NCI-H2081 (cell line): ENCODE measurements at places on chromosomes 16 and 17.

GRCh38 chr17:68909066-68909465, 46.1 kb downstream of the ABCA8 start:
- DNase-seq, result no peak

DNA sequence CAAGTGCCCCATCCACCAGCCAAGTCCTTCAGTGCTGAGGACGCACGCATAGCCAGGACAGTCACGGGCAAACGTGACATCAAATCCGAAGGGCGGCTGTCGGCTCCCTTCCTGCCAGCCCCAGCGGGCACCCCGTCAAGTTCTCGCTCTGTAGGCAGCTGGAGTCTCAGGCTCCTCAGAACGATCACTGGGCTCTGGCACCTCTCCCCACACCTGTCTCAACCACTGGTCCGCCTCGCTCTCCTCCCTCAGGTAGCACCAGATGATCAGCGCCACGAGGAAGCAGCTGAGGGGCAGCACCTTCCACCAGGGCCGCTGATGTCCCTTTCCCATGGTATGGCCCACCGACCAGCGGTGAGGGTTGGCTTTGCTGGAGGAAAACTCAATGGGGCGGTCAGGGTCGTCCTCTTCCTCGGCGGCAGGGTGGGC, 422 bp downstream of the UQCC4 start:
- DNase-seq, result no peak

DNA sequence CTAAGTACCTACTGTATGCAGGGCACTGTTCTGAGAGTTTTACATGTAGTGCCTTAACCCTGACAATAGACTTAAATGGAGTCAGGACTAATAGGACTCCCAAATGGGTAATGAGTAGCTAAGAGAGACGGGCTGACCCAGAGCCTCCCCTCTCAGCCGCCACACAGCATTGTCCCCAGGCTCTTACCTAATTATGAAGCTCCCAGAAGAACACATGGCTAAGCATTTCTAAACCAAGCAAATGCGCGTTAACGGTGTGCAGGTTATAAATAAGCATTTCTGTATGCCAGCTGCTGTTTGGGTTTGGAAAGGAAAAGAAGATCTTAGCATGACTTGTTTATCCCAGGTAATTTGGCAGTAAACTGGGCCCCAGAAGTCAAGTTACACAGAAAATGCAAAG, 14.3 kb downstream of the KATNIP start:
- DNase-seq, result no peak

- no peak for DNase-seq
These were observed 5.8 kb downstream of the CMTM3 start for GRCh38 chr16:66610111-66610820.

DNA sequence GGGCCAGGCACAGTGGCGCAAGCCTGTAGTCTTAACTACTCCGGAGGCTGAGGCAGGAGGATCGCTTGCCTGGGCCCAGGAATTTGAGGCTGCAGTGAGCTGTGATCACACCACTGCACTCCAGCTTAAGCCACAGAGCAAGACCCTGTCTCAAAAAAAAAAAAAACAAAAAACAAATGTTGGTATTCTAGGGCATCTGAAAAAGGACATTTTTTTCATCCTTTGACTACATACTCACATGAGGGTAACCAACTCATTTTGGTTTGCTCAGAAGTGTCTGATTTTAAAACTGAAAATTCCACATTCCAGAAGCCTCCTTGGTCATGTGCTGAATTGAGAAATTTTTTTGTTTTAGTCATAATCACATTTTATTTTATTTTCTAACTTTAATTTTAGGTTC, 12.7 kb upstream of the C16orf82 start:
- DNase-seq, result no peak

- no peak for DNase-seq
These were observed 29.9 kb downstream of the PEMT start for GRCh38 chr17:17561408-17562145.

GRCh38 chr17:43438626-43439025, 39.8 kb downstream of the ARL4D start:
- DNase-seq, result no peak

DNA sequence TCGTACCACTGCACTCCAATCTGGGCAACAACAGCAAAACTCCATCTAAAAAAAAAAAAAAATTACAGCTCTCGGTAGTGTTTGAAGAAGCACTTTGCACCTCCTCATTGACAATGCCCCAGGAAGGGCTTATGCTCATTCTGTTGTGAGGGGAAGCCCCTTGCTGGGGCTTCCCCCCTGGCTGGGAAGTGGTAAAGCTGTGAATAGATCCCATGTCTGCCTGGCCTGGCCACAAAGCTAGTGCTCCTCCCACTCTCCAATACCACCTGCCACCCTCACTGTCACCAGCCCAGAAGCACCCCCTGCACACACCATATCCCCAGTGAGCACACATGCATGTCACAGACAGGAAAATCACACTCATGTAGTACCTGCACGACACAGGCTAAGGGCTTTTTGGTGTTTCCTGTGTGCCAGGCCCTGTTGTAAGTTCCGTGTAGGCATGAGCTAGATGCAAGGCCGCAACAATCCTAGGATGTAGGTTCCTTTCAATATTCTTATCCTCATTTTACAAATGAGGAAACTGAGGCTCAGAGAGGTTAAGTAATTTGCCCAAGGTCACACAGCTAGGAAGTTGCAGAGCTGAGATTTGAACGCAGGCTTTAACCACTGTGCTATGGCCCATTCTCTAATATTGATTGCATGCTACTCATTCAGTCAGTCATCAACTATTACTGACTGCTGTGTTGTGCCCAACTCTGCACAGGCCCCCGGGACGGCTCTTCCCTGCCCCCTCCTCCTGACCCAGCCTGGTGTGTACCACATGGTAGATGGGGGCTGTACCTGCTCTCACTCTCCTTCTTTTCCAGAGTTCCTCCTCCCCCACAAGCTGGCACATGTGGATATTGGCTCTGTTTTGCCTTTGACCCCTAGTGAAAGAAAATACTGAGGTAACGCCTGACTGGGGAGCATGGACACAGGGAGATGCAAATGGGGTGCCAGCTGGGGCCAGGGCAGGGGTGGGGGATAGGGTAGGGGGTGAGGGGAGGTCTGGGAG, 11.9 kb upstream of the COL1A1 start:
- no peak for DNase-seq

DNA sequence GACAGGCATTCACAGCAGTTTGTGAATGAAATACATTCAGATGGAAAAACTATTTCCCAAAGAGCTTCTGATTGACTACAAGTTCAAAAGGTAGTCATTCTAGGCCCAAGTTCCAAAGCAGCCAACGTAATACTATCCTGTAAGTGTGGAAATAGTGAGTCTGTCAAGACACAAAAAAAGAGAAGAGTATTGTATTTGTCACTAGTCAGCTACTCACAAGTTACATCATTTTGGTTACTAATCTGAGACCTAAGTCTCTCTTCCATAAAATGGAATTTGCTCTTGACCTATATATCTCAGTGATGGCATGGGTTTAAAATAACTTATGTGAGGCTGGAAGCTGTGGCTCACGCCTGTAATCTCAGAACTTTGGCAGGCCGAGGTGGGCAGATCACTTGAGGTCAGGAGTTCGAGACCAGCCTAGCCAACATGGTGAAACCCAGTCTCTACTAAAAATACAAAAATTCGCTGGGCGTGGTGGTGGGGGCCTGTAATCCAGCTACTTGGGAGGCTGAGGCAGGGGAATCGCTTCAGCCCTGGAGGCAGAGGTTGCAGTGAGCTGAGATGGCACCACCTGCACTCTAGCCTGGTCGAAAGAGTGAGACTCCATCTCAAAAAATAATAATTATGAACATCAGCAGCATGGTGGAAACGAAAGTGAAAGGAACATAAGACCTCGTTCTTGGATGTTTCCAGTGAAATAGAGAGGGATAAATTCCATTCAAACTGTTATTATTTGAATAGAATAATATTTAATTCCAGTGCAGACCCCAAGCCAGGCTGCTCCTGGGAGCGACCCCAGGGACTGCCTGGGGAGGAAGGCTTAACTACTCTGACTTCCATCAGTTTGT, 2.9 kb downstream of the CMC2 start:
- no peak for DNase-seq

DNA sequence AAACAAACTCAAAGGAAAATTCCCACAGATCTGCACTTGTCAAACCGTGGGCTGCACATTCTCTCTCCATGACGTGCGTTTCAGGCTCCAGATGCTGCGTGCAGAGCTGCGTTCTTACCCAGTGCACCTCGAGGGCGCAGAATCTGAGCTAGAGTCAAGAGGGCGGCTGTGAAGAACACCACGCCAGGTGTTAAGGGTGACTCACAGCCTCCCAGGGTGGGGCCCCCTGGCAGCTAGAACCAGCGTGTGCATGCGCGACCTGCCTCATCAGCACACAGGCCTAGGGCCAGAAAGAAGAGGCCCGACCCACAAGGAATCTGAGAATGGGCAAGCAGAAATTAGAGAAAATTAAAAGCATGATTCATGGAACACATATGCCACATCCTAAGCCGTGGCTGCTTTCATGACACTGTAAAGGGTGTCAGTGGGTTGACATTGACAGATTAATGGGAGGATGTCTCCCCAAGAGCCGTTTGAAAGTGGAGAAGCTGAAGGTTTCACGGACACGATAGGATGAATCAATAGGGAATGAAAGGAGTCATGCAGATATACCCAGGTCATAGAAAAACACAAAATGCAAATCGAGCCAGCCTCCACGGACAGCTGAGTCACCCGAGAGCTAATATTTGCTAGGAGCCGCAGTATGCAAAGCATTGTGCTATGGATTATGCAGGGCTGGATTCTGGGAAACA, 29.0 kb downstream of the MARCHF10 start:
- DNase-seq, result peak; percentile 29

- DNase-seq, result no peak
These were observed 796.0 kb upstream of the CDH8 start for GRCh38 chr16:62832214-62832613.

GRCh38 chr17:29100296-29100695, 57.4 kb downstream of the PIPOX start:
- DNase-seq, result no peak

- no peak for DNase-seq
These were observed at the start of gene SLC16A3 for GRCh38 chr17:82228842-82229697. TSS of gene SLC16A3 (plus strand) at chr17:82229042. CDS start at chr17:82236009, 6,967 bp downstream.

DNA sequence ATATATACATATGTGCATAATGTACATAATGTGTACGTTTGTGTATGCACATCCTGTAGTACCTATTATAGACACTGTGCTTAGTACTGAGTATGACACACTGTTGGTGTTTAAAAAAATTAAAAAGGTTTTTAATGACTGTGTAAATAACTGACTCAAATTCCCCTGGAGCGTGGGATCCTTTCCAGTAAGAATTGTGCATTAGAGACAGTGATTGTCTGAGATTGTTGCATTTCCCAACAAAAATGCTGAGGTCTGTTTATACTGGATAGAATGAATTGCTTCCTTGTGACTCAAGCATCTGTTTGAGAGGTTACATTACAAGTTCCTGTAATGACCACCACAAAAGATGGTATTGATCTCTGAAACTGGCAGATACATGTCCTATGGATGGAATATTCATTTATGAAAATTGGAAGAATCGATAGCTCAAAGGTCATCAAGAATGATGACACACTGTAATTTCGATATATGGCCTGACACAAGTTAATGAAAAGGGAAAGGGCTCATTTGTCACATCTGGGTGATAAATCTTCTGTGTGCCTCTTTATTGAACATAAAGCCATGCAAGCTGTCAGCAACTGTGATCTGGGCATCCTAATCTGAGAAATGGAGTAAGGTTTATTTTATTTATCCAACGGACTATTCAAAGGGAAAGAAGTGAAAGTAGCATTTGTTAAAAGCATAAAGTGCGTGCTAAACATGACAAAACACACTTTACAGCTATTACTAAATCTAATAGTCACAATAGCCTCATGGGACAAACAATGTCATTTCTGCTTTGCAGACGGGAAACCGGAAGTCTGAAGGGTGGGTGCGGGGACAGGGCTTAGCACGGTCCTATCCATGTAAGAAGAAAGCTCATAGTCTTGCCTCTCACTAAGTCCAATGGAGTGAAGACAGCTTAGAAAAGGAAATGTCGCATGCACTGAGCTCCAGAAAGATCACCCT, 228.8 kb downstream of the CDH11 start:
- DNase-seq, result peak; percentile 11

DNA sequence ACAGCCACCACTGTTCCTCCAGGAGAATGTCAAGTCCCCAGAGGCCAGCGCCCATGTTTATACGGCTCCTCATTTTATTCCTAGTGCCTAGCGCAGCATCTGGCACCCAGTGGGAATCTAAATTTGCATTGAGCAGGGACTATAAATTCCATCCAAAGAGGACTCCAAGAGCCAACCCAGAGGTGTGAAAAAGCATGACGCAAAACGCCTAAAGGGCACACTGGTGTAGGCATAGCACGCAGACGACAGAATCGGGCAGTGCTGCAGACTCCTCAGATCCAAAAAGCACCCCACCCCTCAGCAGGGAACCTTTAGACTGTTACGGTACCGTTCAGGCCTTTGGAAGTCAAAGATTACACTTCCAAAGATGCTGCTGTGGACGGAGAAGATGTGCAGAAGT, 19.5 kb downstream of the TEKT5 start:
- no peak for DNase-seq

- no peak for DNase-seq
These were observed 11.0 kb upstream of the CCR7 start for GRCh38 chr17:40576113-40576740.

DNA sequence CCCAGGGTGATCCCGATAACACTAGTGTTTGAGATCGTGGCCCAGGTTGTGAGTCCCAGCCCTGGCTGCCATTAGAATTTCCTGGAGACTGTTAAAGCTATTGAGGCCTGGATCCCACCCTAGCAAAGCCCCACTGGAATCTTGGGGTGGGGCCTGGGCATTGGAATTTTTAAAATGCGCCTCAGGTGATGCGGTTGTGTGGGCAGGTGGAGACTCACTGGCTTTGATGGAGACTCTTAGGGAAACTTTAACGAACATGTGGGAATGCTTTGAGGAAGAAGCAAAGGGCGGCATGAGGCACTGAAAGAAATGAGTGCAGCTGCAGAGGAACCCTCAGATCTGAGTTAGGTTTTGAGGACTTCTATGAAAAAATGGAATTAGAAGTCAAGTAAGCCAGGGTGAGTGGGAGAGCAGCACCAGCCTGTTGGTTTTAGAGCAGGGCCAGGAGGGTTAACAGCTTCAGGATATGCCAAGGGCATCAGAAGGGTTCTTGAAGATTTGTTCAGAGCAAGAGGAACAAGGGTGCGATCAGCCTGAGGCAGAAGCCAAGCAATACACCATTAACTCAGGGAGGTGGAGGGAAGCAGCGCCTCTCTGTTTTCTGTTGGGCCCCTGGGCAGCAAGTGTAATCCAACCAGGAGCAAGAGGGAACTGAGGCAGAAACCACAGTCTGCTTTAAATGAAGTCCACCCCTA, 42.5 kb downstream of the KSR1 start:
- no peak for DNase-seq

- DNase-seq, result no peak
These were observed 42.5 kb downstream of the AKAP10 start for GRCh38 chr17:19935169-19935568.
